ENCODE measurements at places on chromosomes 5 and 9. TPM values are rescaled to one million over a fixed set of nuclear protein-coding genes. Genes with fewer than 3 reads are reported as not detected.
A peak's percentile ranks its signal among the peaks of the same experiment; 100 is the strongest.

GRCh38 chr5:72956324-72957140 lies 691 bp downstream of the FCHO2 start:
- DNase-seq = peak; percentile 83

DNA sequence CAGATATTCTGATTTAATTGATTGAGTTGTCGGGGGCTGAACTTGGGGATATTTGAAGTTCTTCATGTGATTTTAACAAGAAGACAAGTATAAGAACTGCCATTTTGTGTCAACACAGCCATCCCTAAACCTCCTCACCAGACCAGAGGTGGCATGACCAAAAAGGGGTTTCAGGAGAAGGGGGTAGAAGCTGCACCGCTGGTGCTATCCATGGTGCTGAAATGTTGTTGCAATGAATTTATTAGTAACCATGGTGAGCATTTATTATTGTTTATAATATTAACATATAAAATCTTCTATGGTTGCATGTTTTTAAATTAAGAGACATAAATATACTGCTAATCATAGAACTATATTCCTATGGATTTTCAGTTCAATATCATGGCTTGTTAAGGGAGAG lies 72.3 kb downstream of the GNA14 start:
- no peak for DNase-seq

The GPRIN1 gene
- 3.2 TPM for polyA plus RNA-seq

The TAS2R1 gene
- not detected for polyA plus RNA-seq

- DNase-seq = peak; percentile 68
These were observed 18.8 kb upstream of the SPEF2 start for GRCh38 chr5:35598707-35599370.

- DNase-seq = peak; percentile 35
These were observed 73.2 kb upstream of the EPB41L4A start for GRCh38 chr5:112492291-112492690.

- DNase-seq = no peak
These were observed 265.3 kb downstream of the PDE4D start for GRCh38 chr5:59628062-59628828.

DNA sequence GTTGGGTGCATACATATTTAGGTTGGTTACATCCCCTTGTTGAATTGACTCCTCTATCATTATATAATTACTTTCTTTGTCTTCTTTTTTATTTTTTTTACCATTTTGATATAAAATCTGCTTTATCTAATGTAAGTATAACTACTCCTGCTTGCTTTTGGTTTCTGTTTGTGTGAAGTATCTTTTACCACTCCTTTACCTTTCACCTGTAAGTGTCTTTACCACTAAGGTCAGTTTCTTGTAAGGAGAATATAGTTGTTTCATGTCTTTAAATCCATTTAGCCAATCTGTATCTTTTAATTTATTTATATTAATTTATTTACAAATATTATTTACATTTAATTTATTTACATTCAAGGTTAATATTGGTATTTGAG lies 33.0 kb downstream of the INSL4 start:
- no peak for DNase-seq

The ACTBL2 gene
- polyA plus RNA-seq = not detected

The SLC27A6 gene
- polyA plus RNA-seq = 0.61 TPM

The AK8 gene
- 0.53 TPM for polyA plus RNA-seq

DNA sequence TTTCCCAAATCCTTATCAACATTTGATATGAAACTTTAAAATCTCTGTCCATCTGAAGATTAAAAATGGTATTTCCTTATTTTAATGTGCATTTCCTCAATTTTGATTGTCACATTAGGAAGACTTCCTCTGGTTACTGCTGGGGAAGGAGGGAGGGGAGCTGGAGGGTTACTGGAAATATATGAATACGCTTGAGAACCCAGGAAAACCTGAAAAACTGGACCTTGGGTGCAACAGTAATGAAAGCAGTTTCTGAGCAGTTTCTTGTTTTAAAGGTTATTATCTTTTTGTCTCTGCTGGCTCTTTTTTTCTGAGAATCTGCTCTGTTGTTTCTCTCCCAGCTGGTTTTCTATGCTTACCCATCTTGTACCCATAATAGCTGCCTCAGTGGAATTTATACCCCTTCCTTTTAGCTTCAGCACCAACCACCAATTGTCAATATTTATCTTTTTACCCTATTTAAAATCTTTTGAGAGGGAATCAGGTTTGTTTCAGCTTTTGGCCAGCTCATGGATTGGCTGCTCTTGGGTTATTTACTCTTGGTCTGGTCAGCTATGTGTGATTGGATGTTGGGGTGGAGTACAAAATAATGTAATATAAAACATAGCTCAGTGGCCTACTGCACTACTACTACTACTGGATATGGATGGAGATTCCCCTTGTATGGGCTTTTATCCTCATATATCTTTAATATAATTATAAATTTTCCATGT lies 67.4 kb downstream of the UNC13B start:
- DNase-seq = no peak
